ENCODE measurements at places on chromosomes 2 and 18.

- DNase-seq: no peak
Measured at GRCh38 chr18:76350134-76351025, 144.7 kb downstream of the ZNF516 start.

DNA sequence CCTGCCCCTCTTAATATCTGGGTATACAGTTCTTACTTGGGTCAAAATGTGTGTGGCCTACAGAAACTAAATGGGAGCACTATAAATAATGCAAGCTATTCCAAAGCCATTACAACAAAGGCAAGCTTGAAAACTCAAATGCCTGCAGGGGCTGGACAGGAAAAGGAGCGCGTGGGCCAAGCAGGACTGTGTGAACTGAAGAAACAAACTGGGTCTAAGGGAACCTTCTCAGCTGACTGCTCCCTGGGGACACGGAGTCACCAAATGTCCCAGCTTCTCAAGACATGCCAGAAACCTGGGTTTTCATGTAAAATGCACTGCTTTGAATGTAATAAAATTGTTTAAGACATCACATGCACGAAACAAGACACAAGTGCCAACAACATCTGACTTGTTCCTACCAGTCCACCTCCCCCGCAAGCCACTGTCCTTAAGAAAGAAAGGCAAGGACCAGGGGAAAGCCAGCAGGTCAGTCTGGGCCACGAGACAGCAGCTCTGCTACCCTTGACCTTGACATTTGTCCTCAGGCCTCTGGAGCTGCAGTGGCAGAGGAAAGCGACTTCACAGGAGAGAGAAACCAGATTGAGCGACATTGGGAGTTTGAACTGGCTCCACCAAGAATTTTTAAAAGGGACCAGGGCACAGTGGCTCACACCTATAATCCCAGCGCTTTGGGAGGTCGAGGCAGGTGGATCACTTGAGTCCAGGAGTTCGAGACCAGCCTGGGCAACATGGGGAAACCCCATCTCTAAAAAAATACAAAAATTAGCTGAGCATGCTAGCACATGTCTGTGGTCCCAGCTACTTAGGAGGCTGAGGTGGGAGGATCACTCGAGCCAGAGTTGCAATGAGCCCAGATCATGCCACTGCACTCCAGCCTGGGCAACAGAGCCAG lies 89.7 kb upstream of the SH3BP4 start:
- no peak for DNase-seq

DNA sequence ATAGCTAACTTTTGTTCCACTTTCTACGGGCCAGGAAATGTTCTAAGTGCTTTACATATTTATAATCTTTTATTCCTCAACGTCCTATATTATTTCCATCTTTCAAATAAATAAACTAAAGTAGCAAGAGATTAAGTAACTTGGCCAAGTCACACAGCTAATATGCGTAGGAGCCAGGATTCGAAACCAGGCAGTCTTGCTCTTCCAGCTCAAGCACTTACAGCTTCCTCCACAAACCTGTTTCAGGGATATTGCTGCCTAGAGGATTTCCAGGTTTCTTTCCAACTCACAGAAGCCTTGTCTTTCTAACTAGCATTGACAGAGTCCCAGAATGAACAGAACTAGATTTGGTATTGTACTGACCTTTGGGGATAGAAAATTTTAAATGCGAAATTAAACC lies 102.5 kb downstream of the FIGN start:
- no peak for DNase-seq

- no peak for DNase-seq
Measured at GRCh38 chr2:58710795-58711279, 469.7 kb upstream of the FANCL start.

GRCh38 chr2:24015562-24016375 lies 5.9 kb downstream of the MFSD2B start:
- no peak for DNase-seq

- no peak for DNase-seq
Measured at GRCh38 chr2:229342376-229342775, 71.3 kb upstream of the PID1 start.

- DNase-seq: no peak
Measured at GRCh38 chr2:174984561-174984960, 20.6 kb downstream of the CHN1 start.
